Ureter (tissue), 1 donor: ENCODE measurements at places on chromosomes 16 and 17. TPM values are rescaled to one million over a fixed set of nuclear protein-coding genes. Genes with fewer than 3 reads are reported as not detected.

DNA sequence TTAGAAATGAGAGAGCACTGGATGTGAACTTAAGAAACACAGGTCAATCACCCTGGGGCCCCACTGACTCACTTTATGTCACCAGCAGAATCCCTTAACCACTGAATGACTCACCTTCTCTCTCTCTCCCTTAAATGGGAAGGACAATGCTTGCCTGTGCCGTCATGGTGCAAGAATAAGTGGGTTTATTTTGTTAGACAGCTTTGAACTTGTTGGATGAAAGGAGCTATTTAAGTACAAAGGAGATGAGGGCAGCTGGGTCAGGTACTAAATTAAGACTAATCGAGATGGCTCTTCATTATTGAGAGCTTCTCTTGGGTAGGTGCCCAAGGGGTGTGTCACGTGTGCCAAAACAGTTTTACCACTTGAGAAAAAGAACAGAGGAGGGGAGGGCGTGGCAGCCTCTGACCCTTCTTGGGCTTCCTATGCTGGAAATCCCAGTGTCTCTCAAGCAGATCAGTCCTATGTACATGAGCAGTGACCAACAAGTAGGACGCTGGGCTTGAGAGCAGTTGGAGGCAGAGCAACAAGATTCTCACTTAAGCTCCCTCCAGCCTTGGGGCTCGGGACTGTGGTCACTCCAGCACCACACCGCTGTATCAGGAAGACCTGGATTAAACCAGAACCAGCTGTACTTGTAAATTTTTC is 6.7 kb upstream of the KRT31 start:
- DNase-seq: no peak

DNA sequence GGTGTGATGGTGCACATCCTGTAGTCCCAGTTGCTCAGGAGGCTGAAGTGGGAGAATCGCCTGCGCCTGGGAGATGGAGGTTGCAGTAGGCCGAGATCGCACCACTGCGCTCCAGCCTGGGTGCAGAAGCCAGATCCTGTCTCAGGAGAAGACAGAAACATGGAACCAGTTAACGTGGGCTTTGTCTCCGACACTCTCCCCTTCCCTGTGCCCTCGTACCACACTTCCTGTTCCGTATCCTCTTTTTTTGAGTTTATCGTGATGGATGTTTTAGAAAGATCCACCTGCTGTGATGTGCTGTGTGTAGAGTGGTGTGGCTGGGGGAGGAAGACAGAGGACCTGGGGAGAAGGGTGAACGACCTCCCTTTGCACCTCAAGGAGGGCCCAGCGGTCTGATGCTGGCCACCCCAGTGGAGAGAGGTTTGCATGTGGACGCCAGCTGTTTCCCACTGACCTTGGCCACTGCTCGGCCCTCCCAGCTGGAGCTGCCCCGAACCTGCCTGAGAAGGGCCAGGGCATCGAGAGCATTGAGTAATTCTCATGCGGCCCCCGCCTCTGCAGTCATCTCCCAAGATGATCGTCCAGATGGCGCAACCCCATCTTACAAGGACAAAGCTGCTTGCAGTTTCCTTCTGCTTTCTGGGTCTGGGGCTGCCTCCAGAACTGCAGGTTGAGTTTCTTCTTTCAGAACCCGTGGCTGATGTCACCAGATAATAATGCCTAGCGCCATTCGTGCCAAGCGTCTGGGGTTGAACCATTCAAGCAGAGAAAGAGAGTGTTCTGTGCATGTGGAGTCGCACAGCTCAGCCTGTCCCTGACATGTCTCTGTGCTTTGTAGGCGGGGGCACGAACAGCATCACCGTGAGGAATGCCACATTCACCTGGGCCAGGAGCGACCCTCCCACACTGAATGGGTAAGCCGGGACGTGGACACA is 126.3 kb downstream of the ABCC1 start:
- DNase-seq: peak; percentile 54

DNA sequence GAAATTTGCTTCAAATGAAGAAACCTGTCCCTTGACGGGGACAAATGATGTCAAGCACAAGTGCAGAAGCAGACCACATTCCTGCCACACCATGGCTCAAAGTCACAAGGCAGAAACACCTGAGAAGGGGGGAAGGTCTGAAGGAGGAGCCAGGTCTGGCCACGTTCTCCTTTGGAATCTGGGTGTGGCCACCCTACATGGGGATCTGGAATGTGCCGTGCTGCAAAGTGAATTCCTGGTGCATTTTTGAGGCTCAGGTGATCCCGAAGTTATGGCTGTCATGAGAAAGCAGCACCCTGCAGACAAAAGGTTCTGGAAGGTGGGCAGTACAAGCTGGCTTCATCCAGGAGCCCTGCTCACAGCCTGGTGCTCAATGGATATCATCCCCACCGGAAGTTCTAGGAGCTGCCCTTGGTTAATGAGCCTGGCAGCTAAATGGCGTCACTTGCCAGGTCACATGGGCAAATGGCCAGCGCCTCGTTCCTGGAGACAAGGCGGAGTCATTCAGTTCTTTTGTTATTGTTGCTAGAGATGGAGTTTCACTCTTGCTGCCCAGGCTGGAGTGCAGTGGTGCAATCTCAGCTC is 20.1 kb upstream of the ADCY9 start:
- DNase-seq: peak; percentile 54

DNA sequence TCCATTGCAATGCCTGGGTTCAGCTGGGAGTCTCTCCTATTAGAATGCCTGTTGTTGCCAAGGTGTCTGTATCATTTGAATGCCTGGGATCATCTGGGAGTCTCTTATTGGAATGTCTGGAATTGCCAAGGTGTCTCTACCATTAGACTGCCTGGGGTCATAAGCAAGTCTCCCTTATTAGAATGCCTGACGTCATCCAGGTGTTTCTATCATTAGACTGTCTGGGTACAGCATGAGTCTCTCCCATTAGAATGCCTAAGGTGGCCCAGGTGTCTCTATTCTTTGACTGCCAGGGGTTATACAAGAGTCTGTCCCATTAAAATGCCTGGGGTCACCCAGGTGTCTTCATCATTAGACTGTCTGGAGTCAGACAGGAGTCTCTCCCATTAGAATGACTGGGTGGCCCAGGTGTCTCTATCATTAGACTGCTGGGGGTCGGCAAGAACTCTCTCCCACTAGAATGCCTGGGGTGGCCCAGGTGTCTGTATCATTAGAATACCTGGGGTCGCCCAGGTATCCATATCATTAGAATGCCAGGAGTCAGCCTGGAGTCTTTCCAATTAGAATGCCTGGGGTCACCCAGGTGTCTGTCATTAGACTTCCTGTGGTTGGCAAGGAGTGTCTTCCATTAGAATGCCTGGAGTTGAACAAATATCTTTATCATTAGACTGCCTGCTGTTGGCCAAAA is 2274.0 kb downstream of the TP53TG3F start:
- DNase-seq: no peak

DNA sequence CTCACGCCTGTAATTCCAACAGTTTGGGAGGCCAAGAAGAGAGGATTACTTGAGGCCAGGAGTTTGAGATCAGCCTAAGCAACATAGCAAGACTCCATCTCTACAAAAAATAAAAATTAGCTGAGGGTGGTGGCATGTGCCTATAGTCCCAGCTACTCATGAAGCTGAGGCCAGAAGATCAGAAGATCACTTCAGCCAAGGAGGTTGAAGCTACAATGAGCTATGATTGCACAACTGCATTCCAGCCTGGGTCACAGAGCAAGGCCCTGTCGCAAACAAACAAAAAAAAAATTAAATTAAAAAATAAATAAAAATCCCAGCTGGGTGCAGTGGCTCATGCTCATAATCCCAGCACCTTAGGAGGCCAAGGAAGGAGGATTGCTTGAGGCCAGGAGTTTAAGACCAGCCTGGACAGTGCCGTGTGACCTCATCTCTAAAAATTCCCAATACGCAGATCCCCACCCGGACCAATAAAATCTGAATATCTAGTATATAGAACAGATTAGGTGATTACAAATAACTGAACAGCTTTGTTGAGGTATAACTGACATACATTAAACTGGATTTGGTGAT is 18.2 kb upstream of the ATF7IP2 start:
- no peak for DNase-seq

The PRCD gene
- total RNA-seq: 11.5 TPM

The NOTUM gene
- total RNA-seq: 4.0 TPM

The RPTOR gene
- 64.2 TPM for total RNA-seq

The KCNJ18 gene
- not detected for total RNA-seq

The PPL gene
- 108 TPM for total RNA-seq
